ENCODE measurements at places on chromosomes 1 and 21.

DNA sequence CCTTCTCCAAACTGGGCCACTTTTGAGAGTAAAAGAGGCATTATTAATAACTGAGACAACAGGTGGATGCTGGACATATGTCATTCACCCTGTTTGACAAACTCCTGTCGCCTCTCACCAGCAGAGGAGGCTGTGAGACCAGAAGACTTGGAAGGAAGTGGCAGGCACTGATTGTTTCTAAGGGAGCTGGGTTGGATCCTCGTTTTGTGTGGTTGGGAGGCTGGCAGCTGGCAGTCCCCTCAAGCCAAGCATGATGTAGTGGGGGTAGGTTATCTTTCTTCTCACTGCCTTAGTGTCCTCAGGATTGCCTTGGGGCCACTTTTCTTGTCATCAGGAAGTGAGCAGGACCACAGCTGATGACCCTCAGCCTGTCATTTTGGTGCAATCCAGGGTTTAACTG lies 86.5 kb upstream of the KCNJ15 start:
- DNase-seq, result no peak

GRCh38 chr1:236120721-236121153 lies 21.6 kb upstream of the GPR137B start:
- DNase-seq, result no peak

- no peak for DNase-seq
Observed at GRCh38 chr1:94595658-94596057, 54.1 kb upstream of the F3 start.

DNA sequence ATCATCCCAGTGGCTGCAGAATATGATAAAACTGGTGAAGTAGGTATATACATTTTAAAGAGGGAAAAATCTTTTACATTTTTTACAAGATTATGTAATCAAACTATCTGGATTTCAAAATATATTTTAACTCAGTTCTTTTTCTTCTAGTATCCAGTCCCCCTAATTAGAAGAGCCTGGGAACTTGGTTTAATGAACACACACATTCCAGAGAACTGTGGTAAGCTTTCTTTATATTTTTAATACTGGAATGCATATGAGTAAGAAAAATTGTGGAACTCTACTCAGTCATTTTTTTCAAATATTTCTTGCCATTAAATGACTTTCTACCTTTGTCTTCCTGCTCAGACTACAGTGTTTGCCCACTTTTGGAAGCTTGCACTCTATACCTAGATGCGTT lies 8.2 kb downstream of the ACADM start:
- DNase-seq, result no peak

Data from left lobe of liver (tissue), 2 donors.